ENCODE measurements at places on chromosomes 4 and X. TPM values are rescaled to one million over a fixed set of nuclear protein-coding genes. Genes with fewer than 3 reads are reported as not detected.

DNA sequence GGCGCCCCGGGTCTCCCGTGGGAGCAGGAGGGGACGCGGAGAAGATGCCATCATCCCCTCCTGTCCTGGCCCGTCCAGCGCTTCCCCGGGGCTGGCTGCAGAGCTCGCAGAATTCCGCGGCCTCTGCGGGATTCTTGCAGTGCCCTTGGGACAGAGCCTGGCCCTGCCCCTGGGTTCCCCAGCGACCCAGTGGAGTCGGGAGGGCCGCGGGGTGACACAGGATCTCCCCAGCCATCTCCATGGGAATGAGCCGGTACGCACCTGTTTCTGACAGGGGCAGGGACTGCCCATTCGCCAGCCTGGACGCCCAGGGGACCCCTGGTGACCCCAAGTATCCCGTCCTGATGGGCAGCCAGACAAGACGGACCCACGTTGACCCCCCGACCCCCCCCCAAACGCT lies 482 bp downstream of the FAM9C start:
- no peak for DNase-seq

DNA sequence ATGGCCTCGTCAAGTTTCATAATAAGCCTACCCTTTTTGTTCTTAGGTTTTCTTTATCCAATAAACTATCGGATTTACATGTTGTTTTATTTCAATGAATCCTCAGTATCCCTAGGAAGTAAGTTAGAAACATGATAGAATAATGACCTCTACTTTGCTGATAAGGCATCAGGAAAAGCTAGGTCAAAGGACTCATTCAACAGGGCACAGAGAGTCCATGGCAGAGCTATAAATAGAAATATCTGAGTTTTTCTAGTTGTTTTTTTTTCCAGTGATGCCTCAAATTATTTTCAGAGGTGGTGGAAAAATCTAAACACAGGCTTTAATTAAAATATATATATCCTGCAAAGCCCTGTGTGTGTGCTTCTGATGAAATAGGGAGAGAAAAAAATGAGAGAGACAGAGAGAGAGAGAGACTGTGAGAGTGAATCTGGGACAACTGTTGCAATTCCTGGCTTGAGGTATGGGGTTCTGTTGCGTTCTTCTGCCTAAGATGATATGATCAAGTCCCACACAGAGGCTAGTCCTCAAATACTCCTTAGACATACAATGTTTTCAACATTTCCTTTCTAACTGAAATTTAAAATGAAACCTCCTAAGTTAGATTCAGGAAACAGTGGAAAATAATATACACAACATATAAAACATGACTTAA lies 139.9 kb downstream of the HDX start:
- DNase-seq: no peak

GRCh38 chr4:186170966-186171365 lies 20.4 kb upstream of the CYP4V2 start:
- no peak for DNase-seq

- DNase-seq: no peak
Observed at GRCh38 chr4:2866891-2867290, 23.2 kb downstream of the ADD1 start.

- no peak for DNase-seq
Observed at GRCh38 chr4:90486346-90486745, 359.2 kb downstream of the CCSER1 start.

DNA sequence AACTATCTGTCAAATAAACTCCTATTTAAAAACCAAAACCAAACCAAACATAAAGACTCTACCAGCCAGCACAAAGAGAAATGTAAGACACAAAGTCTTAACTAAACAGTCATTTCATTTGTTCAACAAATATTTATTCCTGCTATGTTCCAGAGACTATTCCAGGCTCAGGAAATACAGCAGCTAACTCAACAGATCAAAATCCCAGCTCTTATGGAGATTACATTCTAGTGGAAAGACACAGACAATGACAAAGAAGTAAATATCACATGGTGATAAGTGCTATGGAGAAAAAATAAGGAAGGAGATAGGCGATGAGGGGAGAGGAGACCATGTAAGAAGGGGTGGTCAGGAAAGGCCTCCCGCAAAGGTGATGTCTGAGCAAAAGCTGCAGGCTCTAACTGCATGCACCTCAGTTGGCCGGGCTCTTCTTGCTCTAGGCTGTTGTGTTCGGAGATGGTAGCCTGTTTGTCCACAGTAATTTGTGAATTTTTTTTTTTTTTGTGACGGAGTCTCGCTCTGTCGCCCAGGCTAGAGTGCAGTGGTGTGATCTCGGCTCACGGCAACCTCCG lies 15.1 kb downstream of the PPEF1 start:
- DNase-seq: no peak

DNA sequence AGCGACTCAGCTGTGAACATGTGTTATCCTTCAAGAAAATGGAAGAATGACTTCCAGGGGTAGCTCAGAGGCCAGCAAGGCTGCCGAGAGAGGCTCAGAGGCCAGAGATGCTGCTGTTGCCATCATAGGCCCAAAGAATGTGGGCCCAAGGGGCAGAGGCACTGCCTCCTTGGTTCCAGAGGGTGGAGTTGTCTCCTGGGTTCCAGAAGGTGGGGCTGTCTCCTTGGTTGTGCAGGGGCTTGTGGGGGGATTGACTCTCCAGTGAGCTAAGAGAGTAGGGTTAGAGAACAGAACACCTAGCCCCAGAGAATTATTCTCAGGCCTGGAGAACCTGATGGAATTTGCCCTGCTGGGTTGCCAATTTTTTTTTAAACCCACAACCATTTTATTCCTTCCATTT lies 62.6 kb downstream of the DGKK start:
- no peak for DNase-seq

DNA sequence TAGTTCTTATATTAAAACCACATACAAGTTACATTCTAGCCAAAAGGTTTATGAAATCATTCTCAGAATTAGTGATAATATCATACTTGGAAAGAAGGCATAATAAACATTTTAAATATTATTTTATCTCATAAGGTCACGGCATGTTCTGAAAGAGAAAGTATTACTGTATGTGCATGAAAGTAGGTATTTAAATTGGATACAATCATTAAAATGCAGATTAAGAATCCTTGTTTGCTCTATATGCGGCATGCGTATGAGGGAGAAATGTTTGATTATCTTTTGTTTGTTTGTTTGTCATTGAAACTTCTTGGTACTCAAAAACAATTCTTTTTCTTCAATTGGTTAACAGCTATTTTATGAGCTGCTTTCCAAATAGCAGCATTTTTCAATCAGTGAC lies 183.9 kb upstream of the TLL1 start:
- DNase-seq: no peak

GRCh38 chr4:83753260-83753659 lies 217.4 kb downstream of the GPAT3 start:
- DNase-seq: no peak

DNA sequence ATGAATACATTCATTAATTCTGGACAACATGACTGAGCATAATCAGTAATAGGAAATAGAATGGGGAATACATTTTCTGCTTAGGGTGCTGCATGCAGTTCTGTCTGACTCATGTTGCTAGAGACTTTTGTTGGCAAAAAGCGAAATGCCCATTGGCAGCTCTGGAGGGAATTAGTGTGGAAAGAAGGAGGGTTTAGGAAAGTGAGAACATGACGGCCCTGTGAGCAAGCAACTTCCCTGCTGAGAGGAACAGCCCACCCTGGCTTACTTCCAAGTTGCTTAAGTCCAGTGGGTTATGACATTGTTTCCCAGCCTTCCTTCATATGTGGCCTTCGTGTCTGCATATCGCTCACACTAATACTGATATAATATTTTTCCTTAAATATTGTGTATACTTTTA lies 13.8 kb downstream of the MAD2L1 start:
- DNase-seq: no peak

DNA sequence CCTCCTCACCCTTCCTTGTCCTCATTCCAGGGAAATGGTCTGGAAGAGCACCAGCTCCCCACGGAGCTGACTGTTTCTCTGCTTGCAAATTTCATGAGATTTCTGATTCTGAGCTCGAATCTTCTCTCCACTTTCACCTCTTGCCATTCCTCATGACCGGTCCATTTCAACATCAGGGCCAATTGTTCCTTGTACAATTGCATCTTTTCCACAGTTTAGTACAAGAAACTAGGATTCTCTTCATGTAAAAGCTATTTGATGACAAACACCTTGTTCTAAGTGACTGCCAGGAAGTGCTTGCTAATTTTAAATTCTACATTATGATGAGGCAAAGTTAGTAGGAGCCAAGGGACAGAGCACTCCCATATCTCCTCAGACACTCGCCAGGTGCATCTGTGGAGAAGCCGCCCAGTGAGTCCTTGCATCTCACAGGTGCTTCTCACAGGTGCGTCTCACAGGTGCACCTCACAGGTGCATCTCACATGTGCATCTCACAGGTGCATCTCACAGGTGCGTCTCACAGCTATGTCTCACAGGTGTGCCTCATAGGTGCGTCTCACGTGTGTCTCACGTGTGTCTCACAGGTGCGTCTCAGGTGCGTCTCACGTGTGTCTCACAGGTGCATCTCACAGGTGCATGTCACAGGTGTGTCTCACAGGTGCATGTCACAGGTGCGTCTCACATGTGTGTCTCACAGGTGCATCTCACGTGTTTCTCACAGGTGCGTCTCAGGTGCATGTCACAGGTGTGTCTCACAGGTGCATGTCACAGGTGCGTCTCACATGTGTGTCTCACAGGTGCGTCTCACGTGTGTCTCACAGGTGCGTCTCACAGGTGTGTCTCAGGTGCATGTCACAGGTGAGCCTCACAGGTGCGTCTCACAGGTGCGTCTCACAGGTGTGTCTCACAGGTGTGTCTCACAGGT lies 3.0 kb upstream of the PDE6B start:
- no peak for DNase-seq

DNA sequence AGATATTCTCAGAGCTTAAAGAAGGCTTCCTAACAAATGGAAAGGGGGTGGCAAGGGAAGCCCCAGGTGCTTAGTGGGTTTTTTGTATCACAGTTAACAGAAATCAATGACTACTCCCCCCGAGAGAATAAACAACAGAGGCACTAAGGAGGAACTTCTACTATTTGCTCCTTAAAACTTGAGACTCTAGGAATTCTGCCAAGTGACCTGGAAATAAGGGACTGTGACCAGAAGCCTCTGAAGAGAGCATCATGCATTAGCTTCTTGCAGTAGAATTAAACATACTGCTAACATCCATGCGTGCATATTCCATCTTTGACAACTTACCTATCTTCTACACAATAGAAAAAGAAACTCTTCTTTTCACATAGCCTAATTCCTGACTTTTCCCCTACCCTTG lies 86.8 kb downstream of the CAMK2D start:
- DNase-seq: no peak

- no peak for DNase-seq
Observed at GRCh38 chrX:148865277-148866210, 365.1 kb downstream of the AFF2 start.

- no peak for DNase-seq
Observed at GRCh38 chrX:155544881-155545280, 67.9 kb downstream of the TMLHE start.

GRCh38 chr4:80852061-80852460 lies 178.4 kb upstream of the BMP3 start:
- DNase-seq: no peak

DNA sequence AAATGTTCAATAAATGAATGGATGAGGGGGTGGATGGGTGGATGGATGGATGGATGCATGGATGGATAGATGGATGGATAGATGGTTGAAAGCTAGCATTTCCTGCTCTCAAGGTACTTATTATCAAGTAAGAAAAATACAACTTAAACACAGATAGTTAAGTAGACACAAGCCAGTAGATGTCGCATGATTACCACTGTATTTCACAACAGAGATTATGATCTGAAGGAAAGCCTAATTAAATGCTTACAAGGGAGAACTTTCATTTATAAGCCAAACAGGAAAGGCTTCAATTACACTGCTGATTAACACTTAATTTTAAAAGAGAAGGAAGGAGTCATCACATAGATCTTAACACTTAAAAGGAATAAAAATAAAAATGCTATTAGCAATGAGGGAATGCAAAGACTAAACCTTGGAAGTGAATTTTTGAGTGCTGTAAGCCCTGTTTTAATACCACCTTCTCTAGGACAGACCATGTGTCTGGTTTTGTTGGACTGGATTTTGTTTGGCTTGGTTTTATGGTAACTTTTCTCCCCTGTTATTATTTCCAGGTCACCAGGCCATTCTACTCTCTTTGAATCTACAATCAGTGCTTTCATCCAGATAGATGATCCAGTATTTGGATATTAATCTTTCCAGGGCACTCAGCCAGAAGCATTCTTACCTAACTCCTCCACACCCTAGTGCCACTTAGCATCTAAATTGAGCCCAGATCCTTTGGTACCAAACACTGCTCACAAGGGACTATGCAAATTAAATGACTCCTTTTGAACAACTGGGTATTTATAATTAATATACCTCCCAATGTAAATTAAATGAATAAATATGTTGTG lies 75.5 kb upstream of the SLC39A8 start:
- no peak for DNase-seq

GRCh38 chr4:24212642-24213041 lies 322.8 kb upstream of the PPARGC1A start:
- no peak for DNase-seq

GRCh38 chr4:164368894-164369293 lies 385.0 kb upstream of the SMIM31 start:
- DNase-seq: no peak

DNA sequence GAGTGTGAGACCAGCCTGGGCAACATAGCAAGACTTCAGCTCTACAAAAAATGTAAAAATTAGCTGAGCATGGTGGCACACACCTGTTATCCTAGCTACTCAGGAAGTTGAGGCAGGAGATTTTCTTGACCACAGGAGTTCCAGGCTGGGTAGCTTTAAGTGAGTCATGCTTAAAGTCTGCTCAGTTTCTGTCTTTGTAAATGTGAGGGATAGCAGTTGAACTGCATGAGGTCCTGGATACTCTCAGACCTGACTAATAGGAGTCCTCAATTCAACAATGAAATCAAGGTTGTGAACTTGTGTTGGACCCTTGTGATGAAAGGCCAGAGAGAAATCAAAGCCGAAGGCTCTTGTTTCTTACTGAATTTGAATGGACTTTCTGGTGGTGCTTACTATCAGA lies 45.2 kb downstream of the STARD8 start:
- no peak for DNase-seq

DNA sequence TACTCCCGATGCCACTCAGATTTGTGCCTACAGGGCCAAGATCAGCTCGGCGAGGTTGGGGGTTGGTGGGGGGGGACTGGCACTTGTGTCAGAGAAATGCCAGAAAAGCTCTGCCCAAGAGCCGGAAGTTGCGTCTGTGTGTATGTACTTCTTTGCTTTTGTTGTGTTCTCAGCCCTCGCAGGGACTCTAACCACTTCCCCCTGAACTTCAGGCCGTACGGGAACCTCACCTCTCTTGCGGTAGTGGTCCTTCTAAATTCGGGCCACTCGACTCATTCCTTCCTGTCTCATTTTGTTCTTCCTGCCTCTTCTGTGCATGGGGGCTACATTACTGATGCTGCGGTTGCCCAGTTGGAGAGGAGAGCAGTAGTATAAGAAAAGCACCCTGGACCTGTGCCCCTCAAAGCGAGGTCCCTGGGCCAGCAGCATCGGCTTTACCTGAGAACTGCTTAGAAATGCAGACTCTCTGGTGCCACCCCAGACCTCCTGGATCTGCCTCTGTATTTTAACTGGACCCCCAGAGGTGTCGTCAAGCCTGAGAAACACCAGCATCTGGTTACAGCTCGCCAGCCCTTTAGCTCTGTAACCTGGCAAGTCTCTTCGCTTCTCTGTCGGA lies 146.3 kb upstream of the RPS6KA3 start:
- DNase-seq: no peak

- no peak for DNase-seq
Observed at GRCh38 chrX:31201503-31201902, 129.7 kb upstream of the FTHL17 start.

The SSX2B gene
- not detected for polyA plus RNA-seq

The PPAT gene
- polyA plus RNA-seq: 15.7 TPM

The SAGE1 gene
- not detected for polyA plus RNA-seq

The TRPC5OS gene
- polyA plus RNA-seq: not detected

The GPR82 gene
- polyA plus RNA-seq: not detected

The LRRC66 gene
- 0.09 TPM for polyA plus RNA-seq

The ZNF157 gene
- 0.06 TPM for polyA plus RNA-seq

The PNMA3 gene
- polyA plus RNA-seq: 0.03 TPM
